ENCODE measurements at places on chromosomes 2 and 18. TPM values are rescaled to one million over a fixed set of nuclear protein-coding genes. Genes with fewer than 3 reads are reported as not detected.

Gene NAT8
- not detected for total RNA-seq

Gene C2orf66
- total RNA-seq = 0.36 TPM

Gene VWC2L
- total RNA-seq = not detected

Gene BUB1
- 7.1 TPM for total RNA-seq

Gene BCL11A
- total RNA-seq = 0.29 TPM
